Activated naive CD4-positive, alpha-beta T cell treated with anti-CD3 and anti-CD28 coated beads, Interleukin-2, amount 50 U/mL, for 16 hours (primary cell): ENCODE measurements at places on chromosomes 1 and 21.

DNA sequence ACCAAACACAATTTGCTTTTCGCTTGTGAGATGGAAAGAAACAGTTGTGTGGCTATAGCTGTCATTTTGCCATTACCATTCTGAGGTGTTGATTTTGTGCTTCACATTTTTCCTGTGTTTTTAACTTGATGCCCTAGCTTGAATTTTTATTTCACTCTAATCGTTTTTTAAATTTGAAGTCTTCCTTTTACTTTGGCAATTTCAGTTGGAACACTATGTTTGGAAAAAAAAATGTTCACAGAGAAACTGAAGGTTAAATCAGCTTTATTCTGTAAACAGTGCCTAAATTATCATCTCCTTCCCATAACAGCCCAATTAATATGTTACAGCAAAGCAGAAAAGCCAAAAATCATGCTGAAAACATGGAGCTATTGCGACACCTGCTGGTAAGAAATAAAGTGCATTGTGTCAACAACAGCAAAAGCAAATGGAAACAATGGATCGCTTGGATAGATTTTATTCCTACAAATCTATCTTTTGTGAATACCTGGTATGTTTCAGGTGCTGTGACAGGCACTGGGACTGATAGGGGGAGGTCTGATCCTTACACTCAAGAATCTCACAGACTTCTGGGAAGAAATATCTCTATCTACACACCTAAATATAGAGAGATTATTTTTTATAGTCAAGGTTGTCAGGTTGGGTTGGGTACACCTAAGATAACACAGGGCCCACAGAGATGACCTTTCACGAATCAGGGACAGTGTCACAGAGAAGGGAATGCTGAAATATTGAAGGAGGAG, 16.2 kb upstream of the ERICH3 start:
- DNase-seq = peak; percentile 15

GRCh38 chr1:206774093-206774492, 1.8 kb upstream of the IL10 start:
- DNase-seq = no peak

DNA sequence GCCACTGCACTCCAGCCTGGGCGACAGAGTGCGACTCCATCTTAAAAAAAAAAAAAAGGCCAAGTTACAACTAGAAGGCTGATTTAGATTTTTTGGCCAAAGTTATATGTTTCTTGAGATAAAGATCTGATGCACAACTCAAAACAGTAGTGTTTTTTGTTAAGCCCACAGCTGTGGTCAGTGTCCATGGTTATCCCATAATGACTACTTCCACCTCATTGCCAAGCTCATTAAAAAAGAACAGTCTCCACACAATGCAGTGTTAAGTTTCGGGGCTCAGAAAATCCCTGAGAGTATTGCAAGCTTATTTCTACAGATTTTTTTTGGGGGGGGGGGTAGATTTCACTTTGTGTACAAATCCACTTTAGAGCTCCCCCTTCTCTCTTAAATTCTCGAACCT, 120.5 kb downstream of the RUNX1 start:
- DNase-seq = no peak

GRCh38 chr1:187300081-187300480, 471.3 kb downstream of the PLA2G4A start:
- DNase-seq = no peak

GRCh38 chr1:212518188-212519054, 85.7 kb downstream of the NENF start:
- DNase-seq = no peak

GRCh38 chr1:168266644-168267186, 14.0 kb upstream of the TBX19 start:
- no peak for DNase-seq

DNA sequence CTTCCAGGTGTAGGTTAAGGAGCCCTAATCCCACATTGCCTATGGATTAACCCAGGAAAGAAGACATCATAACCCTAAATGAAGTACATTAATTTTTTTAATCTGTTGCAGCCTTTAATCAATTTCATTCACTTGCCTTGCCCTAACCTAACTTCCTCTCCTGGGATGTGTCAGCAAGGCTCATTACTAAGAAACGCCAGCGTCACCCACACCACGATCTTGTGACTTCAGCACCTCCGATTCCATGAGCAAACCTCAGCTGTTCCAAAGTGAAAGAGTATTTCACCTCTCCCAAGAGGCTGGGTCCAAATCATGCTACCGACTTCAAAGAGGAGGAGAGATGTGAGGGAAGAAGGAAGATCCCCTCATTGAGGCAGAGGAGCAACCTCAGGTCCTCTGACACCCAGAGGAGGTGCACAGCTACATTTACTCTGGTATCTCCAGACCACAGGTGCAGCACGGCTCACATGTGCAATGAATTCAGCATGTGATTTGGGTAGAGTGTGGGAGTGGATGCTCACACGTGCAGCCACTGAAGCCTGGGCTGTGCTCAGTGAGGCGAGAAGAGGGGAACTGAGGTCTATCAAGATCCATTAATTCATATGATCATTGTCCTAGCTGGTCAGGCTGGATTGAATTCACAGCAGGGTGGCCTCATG, 134.1 kb downstream of the SLC30A10 start:
- DNase-seq = no peak

- no peak for DNase-seq
These were observed 1.7 kb upstream of the GRIK3 start for GRCh38 chr1:37035796-37036666.

- DNase-seq = no peak
These were observed 4.6 kb downstream of the TMEM63A start for GRCh38 chr1:225877580-225877979.

DNA sequence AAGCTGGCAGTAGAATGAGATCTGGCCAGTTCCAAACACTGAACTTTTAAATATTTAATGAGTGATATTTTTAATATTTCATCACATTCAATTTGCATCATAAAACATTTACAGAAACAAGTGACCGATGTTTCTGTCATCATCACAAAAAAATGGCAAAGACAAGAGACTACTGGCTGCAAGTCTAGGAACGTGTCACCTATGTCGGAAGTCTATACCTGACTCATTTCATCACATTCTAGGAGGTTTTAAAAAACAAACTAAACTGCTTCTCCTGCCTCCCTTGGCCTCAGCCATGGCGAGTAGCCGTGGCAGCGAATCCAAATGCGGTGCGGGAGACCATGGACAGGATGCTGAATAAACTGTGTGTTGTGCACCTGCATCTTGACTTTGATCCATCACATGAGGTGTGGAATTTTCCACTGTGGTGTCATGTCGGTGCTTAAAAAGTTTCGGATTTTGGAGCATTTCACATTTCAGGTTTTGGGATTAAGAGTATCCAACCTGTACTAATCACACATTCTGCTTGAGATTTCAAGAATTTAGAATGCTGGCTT, 43.1 kb downstream of the CLSTN1 start:
- DNase-seq = no peak

GRCh38 chr1:30173560-30173959, 549.8 kb downstream of the MATN1 start:
- DNase-seq = no peak

- DNase-seq = no peak
These were observed 96.1 kb downstream of the SLC35F3 start for GRCh38 chr1:234000557-234001041.

- no peak for DNase-seq
These were observed 24.5 kb upstream of the ZNF436 start for GRCh38 chr1:23394181-23394580.

- no peak for DNase-seq
These were observed 15.3 kb downstream of the CD55 start for GRCh38 chr1:207336559-207337467.

DNA sequence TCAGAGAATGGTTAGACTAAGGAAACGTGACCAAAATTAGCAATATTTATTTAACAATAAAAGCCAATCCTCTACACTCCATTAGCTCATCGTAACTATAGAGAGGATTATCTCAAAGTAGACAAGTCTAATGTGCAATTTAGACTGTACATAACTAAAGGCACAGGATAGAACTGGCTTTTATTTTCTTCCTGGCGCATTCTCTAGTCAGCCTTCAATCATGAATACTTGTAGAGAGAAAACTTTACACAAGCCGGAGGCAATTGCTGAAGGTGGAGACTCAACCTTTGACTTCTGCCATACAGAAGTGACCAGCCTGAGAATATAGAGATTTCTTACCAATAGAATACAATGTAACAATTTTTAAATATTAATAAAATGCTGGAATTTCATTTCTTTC, 777.9 kb downstream of the LTN1 start:
- DNase-seq = no peak

GRCh38 chr1:53277326-53277725, 39.0 kb upstream of the MAGOH start:
- DNase-seq = no peak

GRCh38 chr1:44822131-44822701, 13.9 kb downstream of the BTBD19 start:
- no peak for DNase-seq

DNA sequence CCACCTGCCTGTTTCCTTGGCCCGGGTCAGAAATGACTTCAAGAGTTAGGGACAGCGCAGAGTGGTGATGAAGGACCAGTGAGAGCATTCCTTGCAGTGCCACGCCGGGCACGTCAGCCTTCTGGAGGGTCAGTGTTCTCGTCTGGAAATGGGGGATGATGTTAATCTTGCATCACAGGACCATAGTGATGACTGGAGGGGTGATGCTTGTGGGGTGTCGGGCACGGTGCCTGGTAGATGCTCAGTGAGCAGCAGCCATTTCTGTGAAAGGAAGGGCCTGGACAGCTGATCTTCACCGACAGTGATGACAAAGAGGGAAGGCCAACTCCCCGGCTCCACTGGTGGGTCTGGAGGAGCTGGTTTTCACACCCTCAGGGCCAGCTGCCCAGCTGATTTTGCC, 56.2 kb downstream of the DDX20 start:
- DNase-seq = no peak

- no peak for DNase-seq
These were observed 44.8 kb upstream of the CPLANE2 start for GRCh38 chr1:16281765-16282164.

DNA sequence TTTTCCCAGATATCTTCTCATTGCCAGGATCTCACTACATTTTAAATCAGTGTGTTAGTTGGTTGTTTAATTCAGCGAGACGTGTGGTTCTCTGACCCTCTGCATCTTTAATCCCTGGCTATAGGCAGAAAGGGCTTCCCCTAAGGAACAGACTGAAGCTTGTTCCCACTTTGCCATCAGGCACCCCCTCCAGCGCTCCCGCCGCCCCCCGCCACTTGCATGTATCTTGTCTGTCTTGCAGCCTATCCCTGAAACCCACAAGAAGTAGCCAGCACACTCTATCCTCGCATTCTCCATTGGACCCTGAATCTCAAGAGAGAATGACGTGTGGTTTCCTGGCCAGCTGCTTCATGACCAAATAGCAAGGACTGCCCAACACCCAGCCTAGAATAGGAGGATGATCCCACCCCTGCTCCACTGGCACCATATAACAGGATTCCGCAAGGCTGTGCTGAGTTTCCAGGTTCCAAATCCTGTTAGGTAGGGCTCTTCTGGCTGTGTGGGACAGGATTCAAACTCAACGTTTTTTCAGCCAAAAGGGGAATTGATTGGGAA, 7.8 kb downstream of the CLDN19 start:
- DNase-seq = no peak

- DNase-seq = no peak
These were observed 2.8 kb upstream of the PHLDA3 start for GRCh38 chr1:201471772-201472171.

- no peak for DNase-seq
These were observed 5.9 kb upstream of the DHX9 start for GRCh38 chr1:182833271-182833670.

GRCh38 chr1:91730801-91731732, 154.9 kb downstream of the TGFBR3 start:
- peak; percentile 26 for DNase-seq

- no peak for DNase-seq
These were observed 3.7 kb upstream of the ALX3 start for GRCh38 chr1:110074166-110074565.

DNA sequence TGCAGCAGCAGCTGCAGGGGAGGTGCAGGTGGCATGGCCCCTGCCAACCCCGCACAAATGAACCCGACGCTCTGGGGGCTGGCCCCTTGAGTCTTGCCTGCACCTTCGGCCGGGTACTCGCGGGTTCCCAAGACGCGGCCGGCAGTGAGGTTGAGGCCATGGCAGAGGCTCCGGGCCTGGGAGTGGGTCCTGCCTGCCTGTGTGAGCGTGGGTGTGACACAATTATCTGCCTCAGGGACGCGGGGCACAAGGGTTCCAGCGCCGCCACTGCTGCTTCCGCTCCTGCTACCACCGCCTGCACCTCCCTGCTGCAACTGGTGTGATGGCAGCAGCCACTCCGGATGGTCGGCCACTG, 20.9 kb upstream of the TGFB2 start:
- DNase-seq = no peak

DNA sequence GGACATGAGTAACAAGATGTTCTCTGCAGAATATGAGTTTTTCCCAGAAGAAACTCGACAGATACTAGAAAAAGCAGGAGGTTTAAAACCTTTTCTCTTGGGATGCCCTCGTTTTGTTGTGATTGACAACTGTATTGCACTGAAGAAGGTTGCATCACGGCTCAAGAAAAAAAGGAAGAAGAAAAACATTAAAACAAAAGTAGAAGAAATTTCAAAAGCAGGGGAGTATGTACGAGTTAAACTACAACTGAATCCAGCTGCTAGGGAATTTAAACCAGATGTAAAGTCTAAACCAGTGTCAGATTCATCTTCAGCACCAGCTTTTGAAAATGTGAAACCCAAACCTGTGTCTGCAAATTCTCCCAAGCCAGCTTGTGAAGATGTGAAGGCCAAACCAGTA, 92.5 kb downstream of the TTC3 start:
- no peak for DNase-seq

GRCh38 chr1:91584309-91584708, 83.7 kb downstream of the CDC7 start:
- no peak for DNase-seq

DNA sequence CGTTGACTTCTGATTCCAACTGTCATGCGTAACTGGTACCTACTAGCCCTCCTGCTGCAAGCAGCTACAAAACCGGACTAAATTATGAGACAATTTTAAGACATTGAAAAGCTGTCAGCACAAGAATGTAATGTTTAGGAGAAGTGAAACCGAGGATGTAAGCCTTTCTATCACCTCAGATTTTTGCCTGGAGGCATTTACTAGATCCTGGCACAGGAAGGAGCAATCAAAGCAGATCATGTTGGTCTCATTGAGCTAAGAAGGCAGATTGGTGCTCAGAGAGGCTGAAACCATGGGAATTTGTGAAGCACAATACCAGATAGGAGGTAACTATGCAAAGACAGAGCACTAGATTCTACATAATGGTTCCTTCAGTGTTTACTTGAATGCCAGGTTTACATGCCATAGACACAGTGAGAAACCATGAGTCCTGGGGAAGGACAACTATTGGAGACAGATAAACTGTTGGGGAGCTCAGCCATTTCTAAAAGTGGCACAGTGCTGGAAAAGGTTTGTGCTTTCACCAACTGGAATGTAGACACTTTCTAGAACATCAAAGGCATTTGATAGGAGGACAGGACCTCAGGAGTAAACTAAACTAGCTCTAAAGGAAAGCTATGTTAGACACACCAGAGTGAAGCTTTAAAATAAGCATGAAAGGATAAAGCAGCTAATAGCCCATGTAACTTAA, 179.4 kb downstream of the LYPLAL1 start:
- DNase-seq = no peak

- no peak for DNase-seq
These were observed 37.5 kb downstream of the SPAG17 start for GRCh38 chr1:118147522-118147921.

- DNase-seq = no peak
These were observed 10.9 kb downstream of the PEAR1 start for GRCh38 chr1:156904187-156904959.
